ENCODE measurements at places on chromosomes 12 and 14.
A peak's percentile ranks its signal among the peaks of the same experiment; 100 is the strongest.

- no peak for DNase-seq
Measured at GRCh38 chr12:25789541-25789944, 168.9 kb upstream of the RASSF8 start.

- no peak for DNase-seq
Measured at GRCh38 chr14:73913256-73913655, 26.6 kb downstream of the ZNF410 start.

GRCh38 chr12:85673921-85674420, 162.2 kb downstream of the RASSF9 start:
- no peak for DNase-seq

- peak; percentile 99 for DNase-seq
Measured at GRCh38 chr12:14774074-14774905, 29.0 kb downstream of the WBP11 start.

GRCh38 chr14:61193476-61193875, 87.7 kb downstream of the TMEM30B start:
- DNase-seq, result no peak

GRCh38 chr14:28596391-28596790, 170.2 kb upstream of the FOXG1 start:
- DNase-seq, result no peak

GRCh38 chr12:67268335-67268895, 743 bp upstream of the CAND1 start:
- peak; percentile 99 for DNase-seq

- DNase-seq, result no peak
Measured at GRCh38 chr14:105541218-105541875, 15.0 kb downstream of the TMEM121 start.

DNA sequence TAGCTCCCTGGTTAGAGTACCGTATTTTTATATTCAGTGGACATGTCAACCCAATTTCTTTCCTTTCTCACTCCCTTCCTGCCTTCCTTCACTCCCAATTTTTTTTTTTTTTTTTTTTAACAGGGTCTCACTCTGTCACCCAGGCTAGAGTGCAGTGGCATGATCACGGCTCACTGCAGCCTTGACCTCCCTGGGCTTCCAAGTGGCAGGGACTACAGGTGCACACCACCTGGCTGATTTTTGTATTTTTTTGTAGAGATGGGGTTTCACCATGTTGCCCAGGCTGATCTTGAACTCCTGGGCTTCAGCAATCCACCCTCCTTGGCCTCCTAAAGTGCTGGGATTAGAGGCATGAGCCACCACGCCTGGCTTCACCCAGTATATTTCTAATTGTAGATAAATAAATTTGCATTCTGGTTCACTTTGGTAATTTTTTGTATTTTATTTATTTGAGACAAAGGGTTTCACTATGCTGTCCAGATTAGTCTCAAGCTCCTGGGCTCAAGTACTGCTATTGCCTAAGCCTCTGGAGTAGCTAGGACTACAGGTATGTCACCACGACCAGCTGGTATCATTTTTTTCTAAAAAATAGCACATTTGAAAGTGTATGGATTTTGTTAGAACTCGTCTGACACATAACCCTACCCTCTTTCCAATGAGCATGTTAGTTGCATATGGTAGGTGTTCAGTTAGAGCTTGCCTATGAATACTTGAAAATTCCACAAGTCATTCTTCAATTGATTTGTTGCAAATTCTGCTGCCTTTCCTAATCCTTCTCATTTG, 15.7 kb downstream of the SLC38A2 start:
- no peak for DNase-seq

- no peak for DNase-seq
Measured at GRCh38 chr14:24761141-24761540, 127.2 kb upstream of the GZMB start.

- no peak for DNase-seq
Measured at GRCh38 chr14:105043641-105044040, 21.6 kb downstream of the GPR132 start.

DNA sequence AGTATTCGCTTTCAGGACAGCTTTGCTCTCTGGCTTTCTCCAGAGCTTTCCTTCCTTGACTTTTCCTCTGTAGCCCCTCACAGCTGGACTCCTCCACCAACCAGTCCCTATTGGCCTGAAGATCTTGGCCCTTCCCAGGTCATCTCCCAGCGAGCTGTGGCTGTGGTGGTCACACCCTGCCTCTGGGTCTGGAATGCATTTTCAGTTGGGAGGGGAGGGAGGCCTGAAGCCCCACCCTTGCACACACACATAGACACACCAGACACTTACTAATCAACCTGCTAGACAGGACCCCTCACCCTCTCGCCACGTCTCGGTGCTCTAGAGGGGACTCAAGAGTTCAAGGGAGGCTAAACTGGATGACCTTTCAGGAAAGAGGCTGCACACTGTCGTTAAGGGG, 13.9 kb downstream of the JDP2 start:
- peak; percentile 60 for DNase-seq

DNA sequence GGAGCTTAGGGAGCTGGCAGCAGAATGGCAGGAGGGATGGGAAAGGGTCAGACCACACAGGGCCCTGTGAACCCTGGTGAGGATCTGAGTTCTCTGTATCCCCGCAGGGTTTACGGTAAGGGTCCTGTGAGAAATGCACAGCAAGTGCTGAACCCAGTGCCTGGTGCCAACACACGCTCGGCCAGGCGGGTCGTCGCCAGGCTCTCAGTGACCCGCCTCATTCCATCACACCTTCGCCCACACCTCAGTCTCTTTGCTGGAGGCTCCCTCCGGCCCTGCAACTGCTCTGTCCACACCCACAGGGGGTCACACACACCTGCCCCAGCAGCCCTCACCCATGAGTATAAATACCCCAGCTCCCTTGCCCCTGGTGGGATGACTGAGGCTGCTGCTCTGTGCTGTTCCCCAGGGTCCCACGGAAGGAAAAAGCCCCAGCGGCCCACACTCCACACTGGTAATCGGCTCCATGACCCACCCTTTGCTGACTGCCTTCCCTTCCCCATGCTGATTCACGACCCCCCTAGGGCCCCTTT, 23.1 kb downstream of the CAMKK2 start:
- no peak for DNase-seq

GRCh38 chr12:72178871-72179270, 93.3 kb upstream of the TRHDE start:
- no peak for DNase-seq

DNA sequence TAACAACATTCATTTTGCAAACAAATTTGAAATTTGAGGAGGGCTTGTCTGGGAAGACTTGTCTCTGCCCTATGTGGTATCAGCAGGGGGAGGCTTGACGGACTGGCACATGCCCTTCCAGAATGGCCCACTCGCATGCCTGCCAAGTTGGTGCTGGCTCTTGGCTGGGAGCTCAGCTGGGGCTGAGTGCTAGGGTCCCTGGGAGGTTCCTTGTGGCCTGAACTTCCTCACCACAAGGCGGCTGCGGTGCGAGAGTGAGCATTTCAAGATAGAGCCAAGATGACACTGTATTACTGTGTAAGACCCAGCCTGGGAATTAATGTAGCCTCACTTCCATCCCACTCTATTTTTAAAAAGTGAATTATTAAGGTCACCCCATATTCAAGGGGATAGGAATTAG, 271.6 kb upstream of the PLEKHG7 start:
- DNase-seq, result peak; percentile 64

GRCh38 chr14:68735856-68736255, 57.0 kb downstream of the ZFP36L1 start:
- DNase-seq, result no peak

DNA sequence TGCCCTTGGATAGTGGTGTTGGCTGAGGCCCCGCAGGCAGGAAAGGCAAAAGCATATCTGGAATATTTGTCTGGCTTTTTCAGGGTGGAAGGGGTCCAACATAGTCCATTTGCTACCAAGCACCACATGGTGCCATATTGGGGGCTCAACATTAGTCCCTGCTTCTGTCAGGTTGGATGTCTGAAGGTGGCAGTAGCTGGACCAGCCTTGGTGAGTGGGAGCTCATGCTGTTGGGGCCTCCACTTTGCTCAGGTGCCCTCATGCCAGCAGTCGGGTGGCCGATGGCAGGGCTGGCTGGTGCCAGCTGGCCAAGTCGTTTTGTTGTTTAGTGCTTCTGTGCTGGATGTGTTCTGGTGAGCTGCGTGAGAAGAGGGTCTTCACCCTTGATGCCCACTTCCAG, 135.3 kb downstream of the PAPOLA start:
- no peak for DNase-seq

GRCh38 chr12:110348431-110349059, 55.0 kb downstream of the ANAPC7 start:
- DNase-seq, result peak; percentile 47

- peak; percentile 23 for DNase-seq
Measured at GRCh38 chr14:105881021-105881930, 354.9 kb downstream of the TMEM121 start.

DNA sequence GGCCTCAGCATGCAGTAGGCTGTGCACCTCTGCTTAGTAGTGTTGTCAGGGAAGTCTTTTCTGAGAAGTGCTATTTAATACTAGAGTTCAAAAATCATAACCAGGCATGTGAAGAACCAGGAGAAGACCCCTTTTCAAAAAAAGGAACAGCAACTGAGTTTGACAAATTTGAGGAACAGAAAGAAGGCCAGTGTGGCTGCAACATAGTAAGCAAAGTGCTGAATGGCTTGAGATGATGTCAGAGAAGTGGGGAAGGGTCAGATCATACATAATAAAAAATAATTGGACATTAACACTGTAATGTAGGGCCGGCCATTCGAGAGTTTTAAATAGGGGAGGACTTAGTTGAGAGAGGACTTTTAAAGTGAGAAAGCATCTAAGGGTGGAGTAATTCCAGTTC, 11.1 kb upstream of the CNTN1 start:
- DNase-seq, result no peak

DNA sequence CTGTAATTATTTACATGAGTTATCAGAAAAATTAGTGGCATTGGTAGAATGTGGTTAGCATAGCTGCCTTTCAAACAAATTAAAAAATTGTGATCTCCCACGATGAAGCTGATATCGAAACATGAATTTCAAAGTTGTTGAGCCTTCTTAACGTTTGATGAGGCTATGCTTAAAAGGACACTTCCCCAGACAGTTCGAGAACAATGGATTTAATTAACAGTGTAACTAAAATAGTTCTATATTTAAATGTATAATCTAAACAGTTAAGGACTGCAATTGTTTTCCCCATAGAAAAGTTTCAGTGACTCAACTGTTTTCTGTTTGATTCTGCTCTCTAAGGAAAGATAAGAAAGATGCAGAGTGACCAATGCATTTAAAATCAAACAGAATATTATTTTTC, 1.6 kb downstream of the CLEC2B start:
- no peak for DNase-seq

DNA sequence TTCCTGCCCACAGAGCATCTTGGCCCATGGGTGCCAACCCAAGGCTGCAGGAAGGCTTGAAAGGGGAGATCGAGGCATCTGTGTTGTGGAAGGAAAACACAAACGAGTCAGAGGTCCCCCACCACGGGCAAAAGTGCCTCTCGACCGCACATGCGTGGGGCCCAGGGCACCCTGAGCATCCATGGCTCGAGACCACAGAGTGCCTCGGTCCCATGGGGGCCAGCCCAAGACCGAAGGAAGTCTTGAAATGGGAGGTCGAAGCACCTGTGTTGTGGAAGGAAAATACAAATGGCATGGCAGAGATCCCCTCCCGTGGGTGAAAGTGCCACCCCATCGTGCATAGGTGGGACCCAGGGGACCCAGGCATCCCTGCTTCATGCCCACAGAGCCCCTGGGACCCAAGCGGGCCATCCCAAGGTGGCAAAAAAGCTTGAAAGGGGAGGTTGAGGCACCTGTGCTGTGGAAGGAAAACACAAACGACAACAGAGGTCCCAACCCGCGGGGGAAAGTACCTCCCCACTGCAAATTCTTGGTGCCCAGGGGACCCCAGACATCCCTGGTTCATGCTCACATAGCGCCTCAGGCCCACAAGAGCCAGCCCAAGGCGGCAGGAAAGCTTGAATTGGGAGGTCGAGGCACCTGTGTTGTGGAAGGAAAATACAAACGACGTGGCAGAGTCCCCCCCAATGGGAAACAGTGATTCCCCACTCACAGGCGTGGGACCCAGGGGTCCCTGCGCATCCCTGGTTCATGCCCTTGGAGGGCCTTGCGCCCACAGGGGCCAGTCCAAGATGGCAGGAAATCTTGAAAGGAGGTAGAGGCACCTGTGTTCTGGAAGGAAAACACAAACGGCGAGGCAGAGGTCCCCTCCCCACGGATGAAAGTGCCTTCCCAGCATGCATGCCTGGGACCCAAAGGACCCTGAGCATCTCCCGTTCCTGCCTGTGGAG, 373.0 kb downstream of the ALG10 start:
- peak; percentile 33 for DNase-seq

DNA sequence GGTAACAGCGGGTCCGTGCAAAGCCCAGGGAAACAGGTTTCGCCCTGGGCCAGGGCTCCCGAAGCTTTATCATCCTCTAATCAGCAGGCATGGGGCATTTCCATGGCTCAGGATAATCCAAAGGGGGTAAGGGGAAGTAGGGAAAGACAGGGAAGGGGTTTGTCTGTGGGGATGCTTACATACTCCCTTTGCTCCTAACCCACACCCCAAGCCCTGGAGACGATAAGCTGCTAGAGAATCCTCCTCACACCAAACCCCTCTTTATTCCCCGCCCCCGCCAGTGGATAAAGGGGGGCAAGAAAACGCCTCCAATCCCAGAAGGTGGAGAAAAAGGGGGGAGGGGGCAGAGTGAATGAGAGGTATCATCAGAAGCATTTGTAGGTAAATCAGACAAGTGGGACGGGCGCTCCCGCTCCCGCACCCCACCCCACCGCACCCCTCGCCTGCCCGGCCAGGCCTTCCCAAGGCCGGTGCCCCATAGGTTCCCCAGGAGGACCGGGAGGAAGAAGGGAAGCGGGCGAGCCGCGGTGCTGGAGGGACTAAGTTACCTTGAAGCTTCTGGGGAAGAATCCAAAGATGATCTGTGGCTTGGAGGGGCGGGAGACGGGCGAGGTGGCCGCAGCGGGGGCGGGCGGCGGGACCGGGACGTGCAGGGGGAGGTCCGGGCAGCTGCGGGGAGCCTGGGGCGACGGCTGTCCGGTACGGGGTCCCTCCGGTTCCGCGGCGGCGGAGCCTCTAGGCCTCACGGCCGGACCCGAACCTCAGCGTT, 762 bp downstream of the PPP2R5E start:
- peak; percentile 67 for DNase-seq

DNA sequence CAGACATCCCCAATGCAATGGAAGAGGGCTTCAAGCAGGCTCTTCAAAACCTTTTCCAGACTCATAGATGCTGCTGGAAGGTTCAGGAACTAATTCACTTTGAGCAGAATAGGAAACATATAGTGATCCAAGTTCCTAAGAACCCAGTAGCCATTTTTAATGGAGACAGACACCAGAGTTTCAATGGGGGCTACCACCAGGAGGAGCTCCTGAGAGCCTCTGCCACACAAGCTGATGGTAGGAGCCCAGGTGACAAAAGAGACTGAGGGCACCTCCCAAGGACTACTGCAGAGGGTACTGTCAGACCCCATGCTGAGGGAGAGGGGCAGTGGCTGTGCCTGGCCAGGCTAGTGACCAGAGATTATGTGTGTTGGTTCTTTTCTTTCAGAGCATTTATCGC, 45.9 kb downstream of the IFNG start:
- no peak for DNase-seq

Data from islet precursor cell (in vitro differentiated cells).